ENCODE measurements at places on chromosomes 13 and 19.

DNA sequence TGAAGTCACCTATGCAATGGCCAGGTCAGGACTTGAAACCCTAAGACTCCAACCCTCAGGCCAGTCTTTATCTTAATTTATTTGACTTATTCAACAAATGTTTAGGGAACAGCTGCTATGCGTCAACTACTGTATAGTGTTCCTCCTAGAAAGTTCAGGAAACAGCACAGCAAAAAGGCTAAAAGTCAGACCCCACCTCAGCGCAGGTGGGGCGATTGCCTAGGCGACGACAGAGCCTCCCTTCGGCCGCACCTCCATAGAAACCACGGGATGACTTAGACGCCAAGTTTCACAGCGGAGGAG lies 502 bp downstream of the VRK3 start:
- DNase-seq: peak; percentile 40

GRCh38 chr13:66689037-66689619 lies 541.0 kb downstream of the PCDH9 start:
- DNase-seq: no peak

- DNase-seq: no peak
Measured at GRCh38 chr19:5480427-5480836, 25.2 kb downstream of the ZNRF4 start.

DNA sequence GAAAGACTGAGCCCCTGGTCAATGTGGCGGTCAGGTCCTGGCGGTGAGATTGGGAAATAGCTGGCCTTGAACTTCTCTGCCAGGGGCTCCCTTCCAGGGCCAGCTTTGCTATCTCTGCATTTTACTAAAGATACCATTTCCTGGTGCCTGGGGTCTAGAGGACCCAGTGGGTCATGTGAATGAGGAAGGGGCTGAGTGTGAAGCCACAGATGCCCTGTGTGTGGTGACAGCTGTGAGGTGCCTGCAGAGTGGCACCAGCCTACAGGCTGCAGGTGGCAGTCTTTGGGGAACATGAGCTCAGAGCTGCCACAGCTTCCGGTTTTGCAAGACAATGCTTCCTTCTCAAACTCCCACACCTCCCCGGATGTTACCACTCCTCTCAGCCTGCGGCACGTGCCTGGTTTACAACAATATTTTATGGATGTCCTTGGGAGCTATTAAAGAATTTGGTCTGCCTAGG lies 5.2 kb upstream of the MLNR start:
- DNase-seq: no peak

GRCh38 chr13:20241593-20241992 lies 9.5 kb upstream of the GJB6 start:
- peak; percentile 7 for DNase-seq

GRCh38 chr13:110706570-110707372 lies 855 bp upstream of the CARS2 start:
- no peak for DNase-seq

GRCh38 chr19:384799-385169 lies 24.2 kb downstream of the C2CD4C start:
- DNase-seq: no peak

GRCh38 chr19:45428384-45429231 lies 4.9 kb upstream of the ERCC1 start:
- no peak for DNase-seq

GRCh38 chr13:109146912-109147647 lies 517.7 kb downstream of the MYO16 start:
- no peak for DNase-seq

- peak; percentile 27 for DNase-seq
Measured at GRCh38 chr19:18294467-18294864, 13.0 kb upstream of the JUND start.

DNA sequence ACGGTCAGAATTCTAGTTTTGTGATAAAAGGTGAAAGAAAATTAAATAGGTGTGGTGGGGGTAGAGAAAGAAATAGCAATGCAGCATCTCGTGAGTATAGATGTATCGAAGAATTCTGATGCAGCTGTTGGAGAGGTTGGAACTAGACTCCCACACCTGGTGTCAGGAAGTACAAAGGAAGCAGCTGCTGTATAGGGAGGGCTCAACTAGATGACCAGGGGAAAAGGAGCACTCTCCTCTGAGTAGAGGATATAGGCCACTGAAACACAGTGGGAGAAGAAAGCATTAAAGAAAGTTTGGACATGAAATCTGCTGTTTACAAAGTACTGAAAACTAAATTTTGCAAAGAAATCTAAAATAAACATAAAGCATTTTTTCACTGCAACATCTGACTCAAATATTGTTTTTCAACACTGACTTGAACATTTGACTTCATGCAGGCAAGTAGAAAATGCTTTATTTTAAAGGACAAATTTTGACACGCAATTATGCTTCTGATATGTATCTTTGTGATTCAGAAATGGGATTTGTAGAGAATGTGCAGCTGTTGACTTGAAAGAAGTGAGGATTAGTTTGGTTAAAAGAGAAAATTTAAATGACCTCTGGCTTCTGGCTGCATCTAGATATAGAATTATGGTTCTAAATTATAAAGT lies 82.2 kb downstream of the MIPEP start:
- no peak for DNase-seq
